ENCODE measurements at places on chromosomes 5 and 9.

DNA sequence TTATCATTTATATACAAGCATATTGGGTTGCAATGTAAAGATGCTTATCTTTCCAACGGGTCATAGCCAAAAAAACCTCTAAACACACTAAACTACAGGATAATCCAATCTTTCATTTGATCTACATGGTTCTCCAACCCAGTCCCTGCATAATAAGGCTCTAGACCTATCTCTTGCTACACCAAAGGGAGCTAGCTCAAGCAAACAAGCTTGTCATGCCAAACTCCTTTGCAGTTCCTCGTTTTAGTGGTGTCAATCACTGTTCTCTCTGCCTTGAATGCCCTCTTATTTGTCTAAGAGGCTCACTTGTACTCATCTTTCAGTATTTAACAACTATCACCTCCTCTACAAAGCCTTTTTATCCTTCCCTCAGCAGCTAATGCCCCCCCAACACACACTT is 5.6 kb downstream of the HOMER1 start:
- no peak for DNase-seq

DNA sequence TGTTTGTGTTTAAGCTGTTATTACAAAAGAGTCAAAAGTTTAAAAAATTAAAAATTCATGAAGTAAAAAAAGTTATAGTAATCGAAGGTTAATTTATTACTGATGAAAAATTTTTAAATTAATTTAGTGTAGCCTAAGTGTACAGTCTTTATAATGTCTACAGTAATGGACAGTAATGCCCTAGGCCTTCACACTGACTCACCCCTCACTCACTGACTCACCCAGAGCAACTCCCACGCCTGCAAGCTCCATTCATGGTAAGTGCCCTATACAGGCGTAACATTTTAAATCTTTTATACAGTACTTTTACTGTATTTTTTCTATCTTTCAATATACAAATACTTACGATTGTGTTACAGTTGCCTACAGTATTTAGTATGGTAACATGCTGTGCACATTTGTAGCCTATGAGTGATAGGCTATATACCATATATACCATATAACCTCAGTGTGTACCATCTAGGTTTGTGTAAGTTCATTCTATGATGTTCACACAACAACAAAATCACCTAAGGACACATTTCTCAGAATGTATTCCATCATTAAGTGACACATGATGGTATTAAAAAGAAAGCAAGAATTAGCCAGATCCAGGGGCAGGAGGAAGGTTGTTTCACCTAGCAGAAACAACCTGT is 40.1 kb downstream of the DCAF10 start:
- no peak for DNase-seq

GRCh38 chr9:99266255-99267023 is 44.4 kb downstream of the SEC61B start:
- DNase-seq, result peak; percentile 47

DNA sequence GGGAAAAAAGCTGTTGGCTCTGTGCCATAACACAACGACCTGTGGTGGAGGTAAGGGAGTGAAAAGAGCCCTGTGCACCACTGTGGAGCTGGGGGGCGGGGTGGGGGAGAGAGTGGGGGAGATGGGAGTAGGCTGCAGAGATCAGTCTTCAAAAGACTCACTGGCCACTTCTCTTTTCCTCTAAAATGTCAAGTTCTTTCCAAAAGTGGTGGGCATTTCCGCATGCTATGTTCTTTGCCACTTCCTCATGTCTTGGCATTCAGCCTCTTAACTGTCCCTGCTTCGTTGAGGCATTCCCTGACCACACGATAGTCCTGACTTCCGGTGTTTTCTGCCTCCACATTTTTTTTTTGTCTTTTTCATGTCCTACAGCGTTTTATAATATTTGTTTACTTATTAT is 2.4 kb upstream of the PPP2R2B start:
- DNase-seq, result no peak

DNA sequence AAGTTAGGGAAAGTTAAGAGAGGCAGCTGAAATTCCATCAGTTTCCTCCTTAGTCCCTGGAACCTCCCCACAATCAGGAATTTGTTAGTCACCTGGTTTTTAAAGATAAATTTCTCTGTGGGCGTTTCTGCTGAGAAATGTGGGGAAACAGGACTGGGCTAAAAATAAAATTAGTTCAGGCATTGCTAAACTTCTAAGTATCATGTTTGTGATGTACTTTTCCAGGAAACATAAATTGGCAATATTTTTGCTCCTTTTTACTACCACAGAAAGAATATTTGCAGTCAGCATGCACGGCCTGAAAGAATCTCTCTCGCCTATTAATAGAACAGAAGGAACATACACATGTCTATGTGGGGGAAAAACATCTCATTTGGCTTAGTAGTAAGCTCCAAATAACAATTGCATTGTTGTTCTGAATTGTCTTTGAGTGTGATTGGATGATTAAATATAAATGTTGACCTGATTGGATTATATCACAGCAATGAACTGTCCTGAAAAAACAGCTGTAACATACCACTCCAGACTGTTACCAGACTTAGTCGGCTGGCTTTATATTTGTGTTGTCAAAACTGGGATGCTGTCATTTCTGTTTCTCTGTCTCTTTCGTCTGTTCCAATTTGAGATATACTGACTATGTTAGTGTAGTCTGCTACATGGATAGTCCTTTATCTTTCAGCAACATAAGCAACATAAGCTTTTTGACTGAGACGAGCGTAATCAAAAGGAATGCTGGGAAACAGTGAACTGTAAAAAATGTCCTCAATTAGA is 12.9 kb downstream of the TJP2 start:
- DNase-seq, result no peak

DNA sequence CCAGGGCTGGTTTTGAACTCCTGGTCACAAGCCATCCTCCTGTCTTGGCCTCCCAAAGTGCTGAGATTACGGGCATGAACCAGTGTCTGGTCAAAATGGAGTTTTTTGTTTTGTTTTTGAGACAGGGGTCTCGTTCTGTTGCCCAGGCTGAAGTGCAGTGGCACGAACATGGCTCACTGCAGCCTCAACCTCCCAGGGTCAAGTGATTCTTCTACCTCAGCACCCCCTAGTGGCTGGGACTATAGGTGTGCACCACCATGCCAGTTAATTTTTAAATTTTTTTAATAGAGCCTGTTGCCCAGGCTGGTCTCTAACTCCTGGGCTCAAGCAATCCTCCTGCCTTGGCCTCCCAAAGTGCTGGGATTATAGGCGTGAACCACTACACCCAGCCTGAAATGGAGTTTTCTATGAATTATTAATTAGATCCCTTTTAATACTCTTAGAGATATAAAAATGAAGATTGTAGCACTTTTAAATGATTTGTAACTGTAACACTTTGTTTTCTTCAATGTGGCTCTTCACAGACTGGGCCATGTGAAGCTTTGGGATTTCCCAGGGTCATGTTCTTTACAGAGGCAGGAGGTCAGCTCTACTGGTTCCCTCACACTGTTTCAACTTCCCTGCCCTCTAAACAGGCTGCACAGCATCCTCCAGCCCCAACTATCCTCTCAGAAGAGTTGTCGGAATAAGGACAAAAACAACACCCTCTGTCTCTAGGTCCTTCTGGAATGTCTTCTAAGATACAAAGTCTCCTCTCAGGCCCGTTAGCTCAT is 32.7 kb upstream of the SPARC start:
- DNase-seq, result no peak

DNA sequence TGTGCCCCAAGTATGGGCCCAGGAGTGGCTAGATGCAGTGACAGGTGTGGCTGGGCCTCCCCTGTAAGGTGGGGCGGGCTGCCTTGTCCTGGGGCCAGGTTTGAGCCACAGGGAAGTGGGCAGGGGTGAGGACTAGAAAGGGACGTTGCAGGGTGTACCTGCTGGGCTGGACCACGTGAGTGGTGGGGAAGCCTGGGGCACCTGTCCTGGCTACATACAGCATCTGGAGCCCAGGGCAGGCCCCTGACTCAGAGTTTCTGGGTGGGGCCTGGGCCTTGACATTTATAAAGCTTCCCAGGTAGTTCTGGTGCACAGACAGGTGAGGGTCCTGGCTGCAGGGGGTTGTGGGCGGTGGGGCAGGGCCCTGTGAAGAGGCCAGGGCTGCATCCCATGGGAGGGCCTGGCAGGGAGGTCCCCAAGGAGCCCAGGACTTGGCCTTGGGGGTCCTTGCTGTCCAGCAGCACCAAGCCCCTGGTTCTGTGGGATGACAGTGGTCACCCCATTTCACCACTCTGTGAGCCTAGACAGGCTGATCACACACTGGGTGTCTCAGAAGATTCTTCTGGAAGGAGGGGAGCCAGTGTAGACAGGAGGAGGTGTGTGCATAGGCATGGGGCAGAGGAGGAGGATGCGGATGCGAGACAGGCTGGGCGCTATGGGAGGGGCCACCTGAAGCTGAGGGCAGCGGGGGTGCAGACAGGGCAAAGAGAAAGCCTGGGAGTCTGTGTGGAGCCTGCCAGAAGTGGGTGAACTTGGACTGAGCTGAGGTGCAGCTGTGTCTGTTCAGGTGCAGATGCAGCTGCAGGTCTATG is 94.0 kb downstream of the PHF2 start:
- no peak for DNase-seq

DNA sequence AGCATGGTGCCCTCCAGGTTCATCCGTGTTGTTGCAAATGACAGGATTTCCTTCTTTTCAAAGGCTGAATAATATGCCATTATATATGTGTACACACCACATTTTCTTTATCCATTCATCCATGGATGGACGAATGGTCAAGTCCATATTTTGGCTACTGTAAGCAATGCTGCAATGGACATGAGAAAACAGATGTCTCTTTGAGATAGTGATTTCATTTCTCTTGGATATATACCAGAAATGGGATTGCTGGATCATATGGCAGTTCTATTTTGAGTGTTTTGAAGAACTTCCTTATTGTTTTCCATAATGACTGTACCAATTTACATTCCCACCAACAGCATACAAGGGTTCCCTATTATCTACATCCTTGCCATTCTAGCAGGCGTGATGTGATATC is 67.9 kb downstream of the TEK start:
- DNase-seq, result no peak

GRCh38 chr5:54251981-54252380 is 58.4 kb downstream of the ARL15 start:
- DNase-seq, result no peak

- DNase-seq, result no peak
Measured at GRCh38 chr5:38438757-38439156, 117.7 kb downstream of the LIFR start.

DNA sequence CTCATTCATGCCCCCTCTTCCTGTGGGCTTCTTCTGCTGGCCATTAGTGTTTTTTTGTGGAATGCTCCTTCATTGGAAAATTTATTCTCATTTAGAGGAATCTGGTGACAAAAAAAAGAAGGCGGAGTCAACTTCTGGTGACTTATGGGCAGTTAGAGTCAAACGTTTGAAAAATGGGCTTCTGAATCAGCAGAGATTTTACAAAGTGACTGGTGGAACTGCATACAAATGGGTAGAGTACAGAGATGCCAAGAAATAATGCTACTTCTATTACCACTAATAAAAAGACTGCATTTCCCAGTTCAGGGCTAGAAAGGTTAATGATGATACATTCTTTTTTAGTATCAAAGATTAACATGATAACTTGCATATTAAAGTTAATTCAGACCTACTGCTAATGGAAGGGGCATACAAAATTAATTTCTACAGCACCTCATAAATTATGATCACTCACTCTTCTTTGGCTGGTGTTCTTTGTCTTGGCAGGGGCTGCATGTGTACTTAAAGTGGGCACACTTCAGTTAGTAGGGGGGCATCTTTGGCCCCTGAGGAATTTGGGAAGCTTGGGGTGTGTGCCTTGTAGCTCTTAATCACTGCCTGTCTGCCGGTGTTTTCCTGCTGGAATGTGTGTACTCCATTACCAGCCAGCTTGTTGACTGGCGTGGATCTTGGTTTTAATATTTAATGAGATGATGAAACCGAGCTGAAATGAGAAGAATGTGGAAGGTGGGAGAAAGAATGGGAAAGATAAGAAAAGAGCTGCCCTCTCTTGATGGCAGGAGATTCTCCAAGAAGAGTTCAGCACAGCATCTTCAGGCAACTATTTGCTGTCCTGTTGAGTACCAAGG is 148.9 kb downstream of the DOCK2 start:
- DNase-seq, result no peak

DNA sequence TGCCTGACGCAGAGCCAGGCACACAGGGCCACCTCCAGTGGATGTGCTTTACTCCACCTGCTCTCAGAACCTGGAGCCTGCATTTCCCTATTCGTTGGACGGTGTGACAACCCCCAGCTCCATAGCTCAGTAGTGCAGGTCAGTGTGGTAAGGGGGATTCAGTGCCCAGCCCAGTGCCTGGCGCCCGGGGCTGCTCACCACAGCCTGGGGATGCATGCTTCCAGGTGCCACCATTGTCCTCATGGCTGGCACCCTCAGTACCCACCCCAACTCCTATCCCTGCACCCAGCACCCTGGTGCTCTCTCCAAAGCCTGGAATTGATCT is 32.8 kb upstream of the ADAMTS2 start:
- DNase-seq, result no peak

GRCh38 chr5:178432421-178433272 is 157.5 kb downstream of the COL23A1 start:
- DNase-seq, result no peak

DNA sequence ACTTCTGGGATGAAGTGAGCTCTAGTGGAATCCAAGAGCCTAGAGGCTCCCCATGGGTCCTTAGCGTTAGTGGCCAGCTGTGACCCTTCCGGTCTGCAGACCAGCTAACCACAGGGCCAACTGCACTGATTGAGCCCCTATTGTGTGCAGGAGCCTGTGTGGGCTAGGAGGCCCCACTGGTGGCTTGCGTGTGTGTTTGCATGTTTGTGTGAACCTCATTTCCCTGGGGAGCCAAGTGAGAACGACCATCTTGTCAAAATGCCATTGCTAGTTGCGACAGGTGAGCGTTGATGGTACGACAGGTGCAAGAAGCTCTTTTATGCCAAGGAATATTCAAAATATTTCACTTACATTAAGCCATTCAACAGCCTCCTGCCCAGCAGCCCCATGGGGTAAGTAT is 44.1 kb upstream of the ANKRD33B start:
- DNase-seq, result no peak

DNA sequence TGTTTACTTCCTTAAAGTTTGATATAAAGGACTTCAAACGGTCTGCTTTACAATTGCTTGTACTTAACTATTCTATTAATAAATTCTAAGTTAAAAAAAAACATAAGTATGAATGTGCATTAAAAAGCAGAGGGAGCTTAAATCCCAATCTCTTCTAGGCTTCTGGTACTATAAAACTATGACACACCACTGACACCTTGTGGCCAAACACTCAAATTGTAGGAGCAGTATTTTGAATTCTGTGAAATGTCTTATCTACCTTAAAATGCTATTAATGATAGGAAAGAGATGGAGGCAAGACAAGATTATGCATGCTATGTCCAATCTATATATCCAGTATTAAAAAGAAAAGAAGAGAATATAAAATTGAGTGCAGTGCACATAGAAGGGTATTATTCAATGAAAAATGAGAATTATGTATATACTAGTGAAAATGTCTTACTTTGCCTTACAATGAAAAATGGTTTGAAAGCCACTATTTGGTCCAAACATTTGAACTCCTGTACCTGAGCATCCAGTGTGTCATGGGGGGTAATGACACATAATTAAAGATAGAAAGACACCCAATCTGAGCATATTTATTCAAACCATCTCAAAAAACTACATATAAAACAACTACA is 87.6 kb downstream of the ERP44 start:
- no peak for DNase-seq

All from nucleus accumbens (tissue), 56 donors.